ENCODE measurements at places on chromosomes 7 and 10.

DNA sequence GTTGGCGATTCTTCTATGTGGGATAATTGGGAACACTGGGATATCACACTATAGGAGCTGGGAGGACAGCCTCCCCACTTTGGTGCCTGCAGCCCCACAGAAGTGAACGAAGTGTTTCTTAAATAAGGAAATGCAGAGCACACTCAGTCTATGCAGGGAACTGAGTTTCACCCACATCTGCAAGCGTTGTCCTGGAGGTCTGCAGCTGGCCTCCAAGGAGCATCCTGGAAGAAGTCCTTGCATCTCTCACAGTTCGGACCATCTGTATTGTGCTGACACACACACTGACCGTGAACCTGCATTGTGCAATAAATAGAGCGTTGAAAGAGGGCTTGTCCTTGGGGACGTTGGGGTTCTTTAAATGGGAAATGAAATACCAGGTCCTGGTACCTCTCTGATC is 25.8 kb downstream of the LAMB4 start:
- DNase-seq: no peak

DNA sequence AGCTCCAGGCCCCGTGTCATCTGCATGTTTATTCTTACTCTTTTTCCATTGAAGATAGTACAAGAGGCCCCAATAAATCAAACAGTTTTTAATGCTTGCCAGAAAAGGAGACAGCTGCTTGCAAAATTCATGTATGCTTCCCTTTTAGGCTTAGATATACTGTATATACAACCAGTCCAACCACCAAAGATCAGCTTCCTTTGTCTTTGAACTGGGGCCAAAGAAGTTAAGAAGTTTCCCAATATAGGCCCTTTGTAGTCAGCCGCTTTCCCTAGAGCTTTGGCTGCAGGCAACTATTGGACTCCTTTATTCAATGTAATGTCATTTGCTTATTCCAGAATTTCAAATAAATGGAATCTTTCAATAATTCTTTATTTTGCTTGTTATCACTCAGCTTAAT is 1395.0 kb downstream of the GATA3 start:
- DNase-seq: no peak

- DNase-seq: no peak
Measured at GRCh38 chr7:112594397-112594796, 113.6 kb downstream of the LSMEM1 start.

GRCh38 chr10:89591796-89592271 is 53.2 kb downstream of the PANK1 start:
- no peak for DNase-seq

DNA sequence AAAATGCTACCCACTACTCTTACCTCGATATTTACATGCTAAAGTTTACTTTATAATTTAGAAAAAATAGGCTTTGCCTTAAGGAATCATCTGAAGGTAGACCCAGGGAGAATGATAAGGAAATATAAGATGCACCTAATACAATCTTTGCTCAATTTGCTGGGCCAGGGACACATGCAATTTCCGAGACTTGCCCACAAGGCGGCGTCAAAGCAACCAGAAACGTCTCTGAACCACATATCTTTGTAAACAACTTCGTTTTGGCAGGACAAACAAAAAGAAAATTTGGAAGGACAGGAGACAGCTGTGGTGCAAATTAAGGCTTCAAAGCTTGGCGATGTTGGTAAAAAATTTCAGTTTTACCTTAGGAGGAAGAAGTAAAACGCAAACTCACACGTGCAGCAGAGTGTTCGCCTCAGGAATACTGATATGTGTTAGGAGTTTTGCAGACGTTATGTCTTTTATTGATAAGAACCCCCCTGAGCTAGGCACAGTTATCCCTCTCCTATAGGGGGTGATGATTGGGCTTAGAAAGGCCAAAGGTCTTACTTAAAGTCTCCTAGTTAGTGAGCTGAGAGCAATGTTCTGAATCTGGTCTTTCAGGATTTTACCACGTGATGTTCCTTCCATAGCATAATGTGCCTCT is 134.3 kb downstream of the PRKCQ start:
- peak; percentile 72 for DNase-seq

- peak; percentile 44 for DNase-seq
Measured at GRCh38 chr10:110395350-110396283, 90.9 kb upstream of the SMNDC1 start.

DNA sequence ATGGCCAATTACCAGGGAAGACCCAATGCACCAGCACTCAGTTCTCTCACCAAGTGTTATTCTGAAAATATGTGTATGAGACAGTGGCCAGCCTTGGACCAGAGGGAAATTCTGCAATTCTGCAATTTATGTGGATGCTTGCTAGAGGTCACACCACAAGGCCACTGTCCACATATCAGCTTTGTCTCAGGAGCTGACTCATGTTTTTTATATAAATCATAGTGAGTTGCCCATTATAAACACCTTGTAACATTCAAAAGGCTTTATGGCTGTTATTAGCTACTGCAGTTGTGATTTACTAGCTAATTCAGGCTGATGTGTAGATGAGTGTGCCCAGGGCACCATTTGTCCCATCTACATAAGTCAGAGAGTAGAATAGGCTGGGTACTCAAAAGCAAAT is 649.0 kb downstream of the LRMDA start:
- DNase-seq: no peak

DNA sequence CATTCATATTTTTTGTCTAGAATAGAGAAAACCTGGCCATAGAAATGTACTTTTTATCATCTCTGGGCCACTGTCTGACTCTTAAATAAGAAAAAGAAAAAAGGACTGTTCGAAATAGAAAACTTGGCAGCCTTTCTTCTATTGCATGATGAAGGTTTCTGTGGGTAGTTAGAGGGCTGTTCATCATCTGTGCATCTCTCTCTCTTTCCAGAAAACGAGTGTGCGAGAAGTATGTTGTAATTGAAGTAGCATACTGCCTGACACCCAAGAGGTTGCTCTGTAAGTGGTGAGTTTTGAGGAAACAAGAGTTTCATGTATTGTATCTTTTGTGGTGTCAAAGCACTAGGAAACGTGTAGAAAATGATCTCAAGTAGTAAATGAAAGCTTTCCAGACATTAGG is 343.2 kb upstream of the TMEM229A start:
- DNase-seq: no peak

GRCh38 chr10:13842117-13842516 is 255.4 kb downstream of the PRPF18 start:
- DNase-seq: no peak

DNA sequence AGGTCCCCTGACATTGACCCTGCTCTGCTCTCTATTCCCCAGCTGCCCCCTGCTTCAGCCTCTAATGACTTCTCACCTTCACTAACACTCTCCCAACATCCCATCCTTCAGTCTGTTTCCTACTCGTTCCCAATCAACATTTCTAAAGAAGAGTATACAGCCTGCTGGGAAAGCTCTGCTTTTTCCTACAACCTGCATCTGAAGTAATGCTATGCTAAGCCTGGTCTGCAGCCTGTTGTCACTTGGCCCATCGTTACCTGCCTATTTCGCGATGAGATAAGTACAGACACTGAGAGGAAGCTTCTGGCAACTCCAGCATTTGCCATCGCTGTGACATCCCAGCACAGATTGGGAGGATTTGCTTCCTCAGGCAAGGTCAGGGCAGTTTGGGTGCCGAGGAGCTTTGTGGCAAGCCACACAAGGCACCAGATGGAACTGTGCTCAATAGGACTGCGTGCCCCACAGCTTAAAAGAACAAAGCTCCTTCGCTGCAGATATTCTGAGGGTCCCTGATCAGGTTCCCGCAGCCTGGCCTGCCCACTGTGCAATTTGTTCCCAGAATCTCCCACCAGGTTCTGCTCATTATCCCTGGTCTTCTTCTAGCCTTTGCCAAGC is 51.4 kb downstream of the PKD1L1 start:
- no peak for DNase-seq

DNA sequence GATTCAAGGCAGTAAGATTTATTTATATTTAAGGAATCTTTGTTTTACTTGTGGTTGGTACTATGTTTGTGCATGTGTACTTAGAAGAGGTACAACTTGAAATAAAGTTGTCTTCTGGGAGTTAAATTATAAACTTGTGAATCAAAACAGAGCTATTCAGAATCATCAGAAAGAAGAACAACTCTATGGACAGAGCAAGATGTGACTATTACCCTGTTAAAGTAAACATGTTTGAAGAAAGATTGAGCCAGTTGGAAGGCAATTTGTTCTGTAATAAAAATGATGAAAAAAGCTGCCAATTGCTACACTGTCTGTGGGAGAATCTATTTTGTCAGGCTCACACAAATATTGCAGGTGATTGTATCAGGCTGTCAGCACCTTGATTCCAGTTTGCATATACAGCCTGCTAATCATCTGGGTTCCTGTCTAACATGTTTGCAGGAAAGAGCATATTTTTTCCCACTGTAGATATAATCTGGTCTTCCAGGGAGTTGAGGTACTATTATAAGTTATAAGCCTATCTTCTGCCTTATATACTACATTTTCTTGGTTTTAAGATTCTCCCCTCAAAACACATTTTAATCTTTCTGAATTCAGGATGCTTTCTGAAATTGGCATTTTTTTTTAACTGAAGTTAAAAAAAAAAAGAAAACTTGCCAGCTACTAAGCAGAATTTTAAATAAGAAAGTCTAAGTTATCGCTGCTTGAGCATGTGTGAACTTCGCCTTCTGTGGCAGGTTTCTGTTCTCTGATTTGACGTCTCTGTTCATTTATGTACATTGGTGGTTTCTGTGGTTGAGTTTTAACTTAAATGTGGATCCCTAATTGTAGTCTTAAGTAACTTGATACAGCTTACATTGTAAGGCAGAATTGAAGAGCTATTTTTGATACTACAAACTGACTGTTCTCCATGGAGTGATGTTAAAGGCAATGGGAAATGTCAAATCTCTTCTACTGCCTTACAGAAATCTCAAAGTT is 46.0 kb downstream of the ZNRF2 start:
- peak; percentile 76 for DNase-seq
